ENCODE measurements at places on chromosomes 3 and 15.

DNA sequence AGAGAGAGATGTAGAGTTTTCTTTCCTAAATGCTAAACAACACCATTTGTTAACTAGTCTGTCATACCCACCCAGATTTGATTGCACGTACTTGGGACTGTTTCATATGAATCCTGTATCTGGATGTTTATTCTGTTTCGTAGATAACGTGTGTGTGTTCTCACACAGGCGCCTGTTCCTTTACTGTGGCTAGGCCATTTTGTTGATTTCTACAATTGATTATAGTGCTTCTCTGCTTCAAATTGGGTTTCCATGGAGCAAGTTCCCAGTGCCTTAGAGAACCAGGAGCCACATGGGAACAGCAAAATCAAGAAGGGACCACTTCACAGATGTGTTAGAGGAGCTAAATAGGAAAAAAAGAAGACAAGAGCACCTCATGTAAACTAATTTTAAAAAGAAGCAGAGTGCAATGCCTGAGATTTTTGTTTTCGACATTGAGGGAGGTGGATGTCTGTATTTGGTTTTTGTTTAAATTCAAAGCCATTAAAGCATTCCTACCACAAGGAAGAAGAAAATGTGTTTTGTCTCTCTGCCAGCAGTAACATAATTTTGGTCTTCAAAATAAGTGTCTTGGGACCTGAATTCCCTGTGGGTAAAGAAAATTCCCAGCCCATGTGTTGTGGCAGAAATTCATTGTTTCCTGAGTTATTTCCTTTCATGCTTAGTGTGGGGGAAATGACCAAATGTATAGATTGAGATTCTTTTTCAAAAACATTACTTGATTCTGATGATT is 424.0 kb upstream of the C2CD4B start:
- peak; percentile 88 for DNase-seq

DNA sequence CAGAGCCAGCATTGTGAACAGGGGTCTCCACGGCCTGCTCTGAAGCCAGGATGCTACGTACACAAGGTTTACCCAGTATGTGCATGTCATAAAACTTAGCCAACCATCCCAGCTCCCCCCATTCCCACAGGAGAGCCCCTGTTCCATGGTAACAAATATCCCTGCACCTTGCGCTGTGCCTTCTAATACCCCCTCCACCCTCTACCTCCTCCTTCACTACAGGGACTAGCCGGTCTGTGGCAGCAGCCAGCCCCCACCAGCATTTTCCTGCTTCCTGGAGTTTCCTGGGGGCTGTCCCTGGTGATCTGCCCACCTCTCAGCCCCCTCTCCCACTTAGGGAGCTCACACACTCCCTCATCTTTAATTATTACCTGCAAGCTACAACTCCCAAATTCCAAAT is 20.4 kb downstream of the ACSBG1 start:
- no peak for DNase-seq

DNA sequence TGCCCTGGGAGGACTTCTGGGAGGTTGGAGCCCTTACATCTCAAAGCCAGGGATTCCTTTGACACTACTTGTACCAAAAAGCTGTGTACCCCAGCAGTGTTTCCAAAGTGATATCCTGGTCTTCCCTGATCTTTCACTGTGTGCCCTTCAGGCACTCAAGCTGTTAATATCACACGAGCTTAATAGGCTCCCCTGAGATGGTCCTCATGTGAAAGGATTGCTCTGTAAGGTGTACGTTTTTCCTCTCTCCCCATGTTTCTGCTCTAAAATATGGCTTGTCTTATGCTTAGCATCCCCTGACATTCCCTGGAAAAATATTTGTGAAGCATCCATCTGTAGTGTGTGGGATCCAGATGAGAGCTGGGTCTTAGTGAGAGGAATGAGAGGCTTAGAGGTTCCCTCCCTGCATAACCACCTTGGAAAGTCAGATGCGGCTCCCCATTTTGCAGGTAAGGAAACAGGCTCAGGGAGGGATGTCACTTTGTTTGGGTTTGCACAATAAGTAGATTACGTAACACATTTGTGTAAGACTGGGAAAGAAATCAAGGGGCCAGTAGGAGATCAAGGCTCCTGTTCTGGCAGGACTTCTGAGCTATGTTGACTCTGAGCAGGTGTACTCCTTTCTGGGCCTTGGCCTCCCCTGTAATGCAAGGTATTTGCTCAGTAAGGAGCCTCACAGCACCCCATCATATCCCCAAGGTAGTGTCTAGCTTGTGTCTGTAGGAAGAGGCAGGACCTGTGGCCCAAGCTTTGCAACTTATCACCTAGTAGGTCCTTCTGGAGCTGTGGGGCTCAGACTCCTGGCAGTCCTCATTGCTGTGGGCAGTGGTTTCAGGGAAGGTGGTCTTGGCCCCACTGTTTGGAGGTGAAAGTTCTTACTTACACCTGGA is 667 bp upstream of the ACOX2 start:
- DNase-seq: no peak

GRCh38 chr3:97579365-97579764 is 185.2 kb upstream of the ARL6 start:
- DNase-seq: no peak

- DNase-seq: no peak
These were observed 7.3 kb downstream of the FYCO1 start for GRCh38 chr3:45988362-45988761.

DNA sequence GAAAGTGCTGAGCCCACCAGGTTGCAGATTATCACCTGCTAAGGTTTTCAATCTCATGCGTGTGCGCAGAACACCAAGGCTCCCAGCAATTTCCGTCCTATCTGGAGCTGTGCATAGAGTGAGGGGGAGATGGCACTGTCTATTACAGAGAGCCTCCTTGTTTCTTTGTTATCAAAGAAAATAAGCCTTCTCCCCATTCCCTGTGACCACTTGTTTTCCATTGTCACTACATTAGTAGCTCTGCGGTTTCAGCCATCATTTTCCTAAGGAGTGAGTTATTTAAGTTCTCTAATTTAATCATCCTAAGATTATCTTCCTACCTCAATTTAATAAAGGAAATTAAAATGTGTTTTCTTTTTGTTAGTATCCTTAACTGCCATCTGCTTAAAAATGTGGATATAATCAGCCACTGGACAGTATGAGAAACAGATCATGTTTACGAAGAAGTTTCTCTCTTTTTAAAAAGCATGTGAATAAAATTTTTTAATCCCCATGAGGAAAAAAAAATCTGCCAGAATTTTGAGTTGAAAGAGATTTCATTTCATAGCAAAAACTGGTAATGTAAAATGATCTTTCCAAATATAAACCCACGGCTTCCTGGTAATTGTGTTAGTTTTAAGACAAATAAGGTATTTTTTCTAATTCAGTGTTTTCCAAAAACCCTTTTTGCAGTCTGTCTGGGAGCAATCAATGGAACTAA is 172.3 kb upstream of the UBE2E1 start:
- no peak for DNase-seq

DNA sequence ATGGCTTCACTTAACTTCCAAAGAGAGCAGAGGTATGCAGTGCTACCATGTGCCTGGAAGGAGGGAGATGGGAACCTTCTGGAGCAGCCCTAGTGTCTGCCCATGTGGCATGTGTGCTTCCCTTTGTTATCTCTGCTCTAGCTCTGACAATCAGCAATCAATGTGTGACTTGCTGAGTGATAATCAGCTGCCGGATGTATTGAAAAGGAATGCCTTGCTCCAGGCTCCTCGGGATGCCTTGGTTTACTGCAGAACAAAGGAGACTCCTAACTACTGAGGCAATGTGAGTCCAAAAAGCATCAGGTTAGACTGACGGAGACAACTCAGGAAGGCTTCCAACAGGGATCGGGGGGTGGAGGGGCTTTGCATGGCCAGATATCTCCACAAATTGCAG is 36.0 kb upstream of the CORO2B start:
- DNase-seq: no peak

- no peak for DNase-seq
These were observed 13.8 kb upstream of the ADPGK start for GRCh38 chr15:72797338-72797689.

- peak; percentile 1 for DNase-seq
These were observed 651.9 kb downstream of the RBMS3 start for GRCh38 chr3:29932696-29933325.

Measured in AG10803 (cell line).